Activated CD4-positive, alpha-beta T cell treated with anti-CD3 and anti-CD28 coated beads, Interleukin-2, amount 10 ng/mL, durations not matched to agents 24 days and 14 days (primary cell): ENCODE measurements at places on chromosomes 1 and 21. TPM values are rescaled to one million over a fixed set of nuclear protein-coding genes. Genes with fewer than 3 reads are reported as not detected.

DNA sequence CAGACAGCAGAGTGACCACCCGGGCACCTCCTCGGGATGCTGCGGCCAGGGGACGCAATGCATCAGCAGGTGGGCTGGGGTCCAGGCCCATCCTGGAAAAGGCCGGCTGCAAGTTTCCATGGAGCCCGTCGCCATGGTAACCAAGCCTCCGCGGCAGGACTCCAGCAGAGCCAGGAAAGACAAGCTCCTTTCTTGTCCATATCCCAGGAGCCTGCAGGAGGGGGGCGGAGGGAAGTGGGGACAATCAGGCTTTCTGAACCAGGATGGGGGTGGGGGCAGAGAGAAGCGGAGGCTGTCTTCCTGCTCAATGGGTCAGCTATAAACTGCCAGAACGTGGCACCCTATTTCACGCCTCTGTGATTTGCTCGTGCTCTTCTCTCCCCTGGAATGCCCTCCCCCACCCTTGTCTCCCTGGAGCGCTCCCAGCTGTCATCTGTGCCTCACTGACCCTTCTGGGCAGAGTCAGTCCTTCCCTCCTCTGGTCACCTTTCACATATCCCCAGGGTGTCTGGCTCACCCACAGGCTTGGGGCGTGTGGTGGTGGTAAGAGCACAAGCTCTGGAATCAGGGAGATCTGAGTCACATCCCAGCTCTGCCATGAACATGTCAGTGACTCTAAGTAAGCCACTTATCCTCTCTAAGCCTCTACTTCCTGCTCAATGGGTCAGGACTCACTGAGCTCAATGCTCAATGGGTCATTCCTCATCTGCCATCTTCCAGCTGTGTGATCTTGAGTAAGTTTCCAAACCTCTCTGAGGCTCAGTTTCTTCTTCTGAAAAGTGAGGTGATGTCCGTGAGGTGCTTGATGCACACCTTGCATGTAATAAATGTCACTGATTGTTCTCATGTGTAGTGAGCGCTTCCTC is 58.9 kb upstream of the LAPTM5 start:
- H3K4me1 ChIP-seq, result no peaks in the 10 kb centered on the region
- DNase-seq, result no peak
- peaks cover 39% of the 10 kb centered on the region for H3K27me3 ChIP-seq
- H3K27ac ChIP-seq, result no peak overlapping the region
- no peaks in the 10 kb centered on the region for H3K36me3 ChIP-seq

GRCh38 chr1:62282909-62283755 is 36.1 kb downstream of the KANK4 start:
- H3K4me1 ChIP-seq, result no peaks in the 10 kb centered on the region
- no peak for DNase-seq
- H3K27ac ChIP-seq, result no peak overlapping the region
- H3K4me3 ChIP-seq, result no peak overlapping the region
- H3K27me3 ChIP-seq, result peaks cover 12% of the 10 kb centered on the region
- H3K36me3 ChIP-seq, result no peaks in the 10 kb centered on the region

- no peaks in the 10 kb centered on the region for H3K4me1 ChIP-seq
- H3K36me3 ChIP-seq, result no peaks in the 10 kb centered on the region
- peaks cover 21% of the 10 kb centered on the region for H3K27me3 ChIP-seq
- no peak overlapping the region for H3K4me3 ChIP-seq
- no peak for DNase-seq
These were observed 2.1 kb downstream of the VCAM1 start for GRCh38 chr1:100721526-100722207.

SELL gene
- 82.3 and 92.7 TPM in 2 replicates for total RNA-seq

GRCh38 chr1:207309745-207310273 is 11.7 kb upstream of the CD55 start:
- peak; percentile 53 for DNase-seq
- H3K4me3 ChIP-seq, result peak overlapping the region; percentile 23
- H3K27me3 ChIP-seq, result peaks cover 7% of the 10 kb centered on the region
- H3K27ac ChIP-seq, result peak overlapping the region; percentile 25
- peaks cover 15% of the 10 kb centered on the region for H3K4me1 ChIP-seq
- H3K36me3 ChIP-seq, result no peaks in the 10 kb centered on the region

DNA sequence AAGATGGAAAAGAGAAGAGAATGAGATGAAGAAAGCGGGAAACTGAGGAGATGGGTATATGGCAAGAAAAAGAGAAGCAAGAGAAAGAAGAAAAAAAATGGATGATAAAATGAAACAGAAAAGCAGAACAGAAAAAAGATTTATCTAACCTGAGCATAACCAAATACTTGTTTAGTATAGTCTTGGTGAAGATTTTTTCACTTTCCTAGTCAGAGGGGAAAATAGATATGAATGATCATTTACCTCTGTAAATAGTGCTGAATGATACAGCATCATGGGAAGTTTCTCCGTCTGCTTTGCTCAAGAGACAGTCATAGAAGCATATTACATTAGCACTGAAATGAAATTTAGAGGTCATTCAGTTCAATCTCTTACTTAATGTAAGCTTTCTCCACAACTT is 36.1 kb upstream of the PLPPR4 start:
- no peaks in the 10 kb centered on the region for H3K27me3 ChIP-seq
- no peak overlapping the region for H3K4me3 ChIP-seq
- H3K27ac ChIP-seq, result no peak overlapping the region
- H3K4me1 ChIP-seq, result no peaks in the 10 kb centered on the region

FAM72C gene
- 16.9 and 17.3 TPM in 2 replicates for total RNA-seq

DNA sequence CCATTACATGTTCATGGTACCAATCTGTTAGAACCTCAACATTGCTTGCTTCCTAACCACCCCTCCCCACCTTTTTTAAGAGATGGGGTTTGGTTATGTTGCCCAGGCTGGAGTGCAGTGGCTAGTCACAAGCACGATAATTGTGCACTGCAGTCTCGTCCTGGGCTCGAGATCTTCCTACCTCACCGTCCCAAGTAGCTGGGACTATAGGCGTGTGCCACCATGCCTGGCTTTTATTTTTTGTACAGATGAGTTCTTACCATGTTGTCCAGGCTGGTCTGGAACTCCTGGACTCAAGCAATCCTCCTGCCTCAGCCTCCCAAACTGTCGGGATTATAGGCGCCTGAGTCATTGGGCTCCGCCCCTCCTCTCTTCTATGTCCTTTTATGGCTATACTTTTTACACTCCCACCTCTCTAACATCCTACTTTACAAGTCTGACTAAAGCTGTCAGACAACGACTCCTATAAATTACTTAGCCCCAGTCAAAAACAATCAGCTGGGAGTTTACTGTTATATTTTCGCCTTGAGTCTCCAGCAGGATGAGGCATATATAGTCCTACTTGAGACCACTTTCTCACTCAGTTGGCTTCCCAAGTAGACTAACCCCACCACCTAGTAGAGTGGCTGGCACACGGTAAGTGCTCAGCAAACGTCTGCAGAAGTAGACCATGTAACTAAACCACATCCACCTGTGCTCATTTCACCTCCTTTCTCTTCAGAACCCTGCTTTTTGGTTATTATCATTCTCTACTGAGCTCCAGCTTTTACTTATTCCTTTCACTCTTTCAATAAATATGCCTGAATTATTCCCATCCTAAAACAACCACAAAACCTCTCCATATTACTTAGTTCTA is 13.8 kb downstream of the ENSA start:
- peaks cover 65% of the 10 kb centered on the region for H3K4me1 ChIP-seq
- peak overlapping the region; percentile 41 for H3K4me3 ChIP-seq
- H3K36me3 ChIP-seq, result peaks cover 60% of the 10 kb centered on the region
- DNase-seq, result peak; percentile 66
- peak overlapping the region; percentile 87 for H3K27ac ChIP-seq
- no peaks in the 10 kb centered on the region for H3K27me3 ChIP-seq

GRCh38 chr21:33691945-33692603 is 49.8 kb downstream of the ITSN1 start:
- H3K36me3 ChIP-seq, result no peaks in the 10 kb centered on the region
- no peak overlapping the region for H3K27ac ChIP-seq
- peak; percentile 44 for DNase-seq
- peaks cover 12% of the 10 kb centered on the region for H3K27me3 ChIP-seq
- no peak overlapping the region for H3K4me3 ChIP-seq

GRCh38 chr21:42845296-42845965 is 33.9 kb downstream of the WDR4 start:
- DNase-seq, result no peak
- H3K4me1 ChIP-seq, result peaks cover 5% of the 10 kb centered on the region
- peaks cover 48% of the 10 kb centered on the region for H3K36me3 ChIP-seq
- no peak overlapping the region for H3K4me3 ChIP-seq
- no peak overlapping the region for H3K27ac ChIP-seq

ZBTB18 gene
- 5.5 TPM in 2 replicates for total RNA-seq

- DNase-seq, result no peak
- H3K36me3 ChIP-seq, result no peaks in the 10 kb centered on the region
- H3K4me1 ChIP-seq, result no peaks in the 10 kb centered on the region
- H3K27me3 ChIP-seq, result no peaks in the 10 kb centered on the region
- no peak overlapping the region for H3K4me3 ChIP-seq
These were observed 443.9 kb downstream of the CAMTA1 start for GRCh38 chr1:7229186-7229585.

GRCh38 chr1:113392541-113393128 is 2.3 kb downstream of the MAGI3 start:
- no peaks in the 10 kb centered on the region for H3K36me3 ChIP-seq
- H3K27me3 ChIP-seq, result peaks cover 58% of the 10 kb centered on the region
- no peak overlapping the region for H3K27ac ChIP-seq
- H3K4me3 ChIP-seq, result no peak overlapping the region

- DNase-seq, result no peak
- no peaks in the 10 kb centered on the region for H3K27me3 ChIP-seq
- H3K4me1 ChIP-seq, result peaks cover 19% of the 10 kb centered on the region
- H3K27ac ChIP-seq, result no peak overlapping the region
- H3K4me3 ChIP-seq, result no peak overlapping the region
- no peaks in the 10 kb centered on the region for H3K36me3 ChIP-seq
These were observed 262.9 kb upstream of the SNX7 start for GRCh38 chr1:98398649-98399048.

DNA sequence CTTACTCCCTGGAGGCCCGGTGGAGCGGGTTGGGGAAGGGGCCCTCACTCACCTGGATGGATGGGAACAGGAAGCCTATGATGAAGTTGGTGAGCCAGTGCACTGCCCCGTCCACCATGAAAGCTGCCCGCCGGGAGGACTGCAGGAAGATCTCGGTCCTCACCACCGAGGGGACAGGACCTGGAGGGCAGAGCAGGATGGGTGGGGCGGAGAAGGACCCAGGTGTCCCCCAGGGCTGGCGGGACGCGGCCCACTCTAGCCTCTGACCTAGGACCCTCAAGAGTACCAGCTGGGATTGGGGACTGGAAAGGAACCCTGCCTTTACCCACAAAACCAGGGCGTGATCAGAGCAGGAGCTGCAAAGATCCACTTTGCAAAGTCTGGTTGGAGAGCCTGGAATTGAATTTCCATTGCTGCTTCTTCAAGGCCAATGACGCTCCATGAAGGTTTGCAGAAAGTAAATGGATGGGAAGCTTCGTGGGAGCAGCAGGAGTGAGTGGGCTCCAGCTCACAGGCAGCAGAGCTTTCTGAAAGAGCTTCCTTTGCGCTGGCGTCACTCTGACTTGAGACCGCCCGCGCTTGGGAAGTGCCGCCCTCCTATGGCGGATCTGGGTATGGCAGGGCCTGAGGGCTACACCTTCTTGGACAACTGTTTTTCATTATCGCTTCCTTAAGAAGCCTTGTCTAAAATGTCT is 21.4 kb downstream of the SLC2A7 start:
- no peaks in the 10 kb centered on the region for H3K36me3 ChIP-seq
- peaks cover 2% of the 10 kb centered on the region for H3K27me3 ChIP-seq
- H3K4me3 ChIP-seq, result no peak overlapping the region
- no peak overlapping the region for H3K27ac ChIP-seq

TAF1A gene
- 23.1 and 24.4 TPM in 2 replicates for total RNA-seq

GRCh38 chr1:46099215-46099614 is 33.2 kb downstream of the PIK3R3 start:
- H3K4me1 ChIP-seq, result peaks cover 4% of the 10 kb centered on the region

- no peak for DNase-seq
- no peak overlapping the region for H3K27ac ChIP-seq
- no peaks in the 10 kb centered on the region for H3K27me3 ChIP-seq
- no peak overlapping the region for H3K4me3 ChIP-seq
These were observed 11.0 kb upstream of the ZFP69B start for GRCh38 chr1:40439247-40439646.

NTRK1 gene
- total RNA-seq, result 54.3 and 61.2 TPM in 2 replicates

DNA sequence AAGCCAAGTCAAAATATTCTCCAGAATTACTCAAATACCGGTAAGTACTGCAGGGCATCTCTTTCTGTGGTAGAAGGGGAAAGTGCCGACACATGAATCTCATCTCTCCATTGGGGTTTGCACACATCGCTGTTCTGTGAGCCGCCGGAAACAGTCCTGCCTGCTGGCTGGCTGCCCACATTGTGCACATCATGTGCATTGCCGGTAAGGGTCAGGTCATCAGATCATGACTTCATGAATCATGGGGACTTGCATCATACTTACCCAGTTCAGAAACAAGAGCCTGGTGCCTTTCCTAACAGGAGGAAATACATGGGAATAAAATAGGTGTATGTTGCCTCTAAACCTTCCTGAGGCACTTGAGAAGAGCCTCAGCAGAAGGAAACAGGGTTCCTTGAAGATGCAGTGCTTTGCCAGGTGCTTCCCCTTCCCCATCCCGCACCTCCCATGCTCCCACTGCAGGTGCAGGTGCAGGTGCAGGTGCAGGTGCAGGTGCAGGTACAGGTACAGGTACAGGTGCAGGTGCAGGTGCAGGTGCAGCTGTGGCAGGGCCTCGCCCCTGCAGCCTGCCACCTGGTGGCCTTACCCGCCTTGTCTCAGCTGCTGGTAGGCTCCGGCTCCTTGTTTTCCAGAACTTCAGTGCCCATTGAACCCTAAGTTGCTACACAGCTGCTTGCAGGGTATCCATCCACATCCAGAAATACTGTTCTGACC is 26.5 kb downstream of the GPR137B start:
- no peak overlapping the region for H3K27ac ChIP-seq
- H3K4me3 ChIP-seq, result no peak overlapping the region
- DNase-seq, result no peak
- no peaks in the 10 kb centered on the region for H3K27me3 ChIP-seq
- peaks cover 6% of the 10 kb centered on the region for H3K36me3 ChIP-seq

DNA sequence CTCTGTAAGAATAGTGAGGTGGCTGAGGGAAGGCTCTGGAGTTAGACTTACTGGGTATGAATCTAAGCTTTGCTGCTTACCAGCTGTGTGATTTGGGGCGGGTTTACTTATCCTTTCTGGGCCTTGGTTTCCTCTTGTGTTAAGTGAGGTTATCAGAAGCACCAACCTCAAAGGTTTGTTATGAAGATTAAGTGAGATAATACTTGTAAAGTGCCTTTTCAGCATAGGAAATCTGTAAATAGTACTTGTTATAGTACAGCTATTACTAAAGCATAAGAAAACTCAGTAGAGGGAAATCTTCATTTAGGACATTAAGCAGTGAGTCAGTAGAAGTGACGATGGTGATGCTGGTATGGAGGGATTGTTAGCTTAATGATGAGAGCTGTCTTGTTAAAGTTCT is 12.1 kb downstream of the HHAT start:
- peaks cover 19% of the 10 kb centered on the region for H3K4me1 ChIP-seq
- H3K36me3 ChIP-seq, result no peaks in the 10 kb centered on the region
- H3K4me3 ChIP-seq, result peak overlapping the region; percentile 32

DNA sequence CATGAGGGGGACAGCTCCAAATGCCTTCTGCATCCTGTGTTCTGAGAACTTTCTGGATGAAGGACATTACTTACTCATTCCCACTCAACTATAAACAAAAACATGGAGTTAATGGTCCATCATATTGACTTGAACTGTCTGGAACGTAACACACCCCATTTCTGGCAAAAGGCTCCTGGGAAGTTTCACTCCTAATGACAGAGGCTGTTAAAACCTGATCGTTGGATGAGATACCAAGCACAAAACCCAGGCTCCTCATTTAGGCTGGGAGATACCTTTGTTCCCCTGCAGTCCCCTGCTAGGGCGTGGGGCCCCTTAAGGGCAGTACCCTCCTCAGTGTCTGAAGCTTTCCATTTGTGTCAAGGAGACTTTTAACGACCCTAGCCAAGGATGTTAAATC is 78.9 kb downstream of the RHOU start:
- peaks cover 40% of the 10 kb centered on the region for H3K4me1 ChIP-seq
- no peak overlapping the region for H3K27ac ChIP-seq
- H3K27me3 ChIP-seq, result peaks cover 5% of the 10 kb centered on the region
- DNase-seq, result no peak
- no peaks in the 10 kb centered on the region for H3K36me3 ChIP-seq
